HuH-7.5 (cell line): ENCODE measurements at places on chromosomes 2 and 18.

DNA sequence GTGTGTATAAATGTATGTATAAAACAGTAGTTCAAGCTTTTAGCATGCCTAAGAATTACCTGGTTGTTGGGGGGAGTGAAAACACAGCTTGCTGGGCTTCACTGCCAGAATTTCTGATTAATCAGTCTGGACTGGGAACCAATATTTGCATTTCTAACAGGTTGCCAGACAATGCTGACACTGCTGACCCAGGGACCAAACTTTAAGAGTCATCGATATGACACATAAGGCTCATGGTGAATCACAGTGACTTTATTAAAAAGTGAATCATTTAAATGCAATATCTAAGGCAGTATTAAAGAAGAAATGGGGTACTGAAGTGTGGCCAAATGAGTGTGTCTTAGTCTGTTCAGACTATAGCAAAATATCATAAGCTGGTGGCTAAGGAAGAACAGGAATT is 195.9 kb upstream of the DTNA start:
- no peak for DNase-seq

GRCh38 chr2:290090-290722 is 2.3 kb upstream of the ALKAL2 start:
- DNase-seq: peak; percentile 70

GRCh38 chr2:118841450-118841827 is 6.0 kb downstream of the EN1 start:
- DNase-seq: no peak

GRCh38 chr2:36650031-36650829 is 46.3 kb upstream of the VIT start:
- peak; percentile 13 for DNase-seq
